Right forelimb (tissue), 1 donor: ENCODE measurements at places on chromosomes 11 and 22.

- no peak for DNase-seq
Observed at GRCh38 chr22:49149721-49150608, 677.7 kb downstream of the BRD1 start.

- DNase-seq, result no peak
Observed at GRCh38 chr22:49959782-49960158, 802 bp upstream of the PIM3 start.

DNA sequence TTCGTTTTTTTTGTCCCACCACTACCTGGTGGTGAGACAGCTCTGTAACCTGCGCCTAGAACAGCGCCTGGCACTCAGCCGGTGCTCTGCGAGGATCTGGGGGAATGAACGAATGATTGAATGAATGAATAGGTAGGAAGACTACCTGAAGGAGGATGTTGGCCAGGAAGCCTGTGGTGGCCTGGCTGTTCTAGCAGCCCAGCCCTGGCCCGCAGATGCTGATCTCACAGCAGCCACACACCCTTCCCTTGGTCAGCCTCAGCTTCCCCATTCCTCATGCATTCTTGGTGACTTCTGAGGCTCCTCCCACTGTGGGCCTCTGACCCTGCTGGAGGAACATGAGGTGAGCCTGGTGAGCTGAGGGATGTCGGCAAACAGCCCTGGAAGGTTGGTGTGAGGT is 3.7 kb downstream of the TRPM5 start:
- DNase-seq, result no peak

GRCh38 chr11:62777389-62777788 is 6.2 kb downstream of the TAF6L start:
- DNase-seq, result no peak

DNA sequence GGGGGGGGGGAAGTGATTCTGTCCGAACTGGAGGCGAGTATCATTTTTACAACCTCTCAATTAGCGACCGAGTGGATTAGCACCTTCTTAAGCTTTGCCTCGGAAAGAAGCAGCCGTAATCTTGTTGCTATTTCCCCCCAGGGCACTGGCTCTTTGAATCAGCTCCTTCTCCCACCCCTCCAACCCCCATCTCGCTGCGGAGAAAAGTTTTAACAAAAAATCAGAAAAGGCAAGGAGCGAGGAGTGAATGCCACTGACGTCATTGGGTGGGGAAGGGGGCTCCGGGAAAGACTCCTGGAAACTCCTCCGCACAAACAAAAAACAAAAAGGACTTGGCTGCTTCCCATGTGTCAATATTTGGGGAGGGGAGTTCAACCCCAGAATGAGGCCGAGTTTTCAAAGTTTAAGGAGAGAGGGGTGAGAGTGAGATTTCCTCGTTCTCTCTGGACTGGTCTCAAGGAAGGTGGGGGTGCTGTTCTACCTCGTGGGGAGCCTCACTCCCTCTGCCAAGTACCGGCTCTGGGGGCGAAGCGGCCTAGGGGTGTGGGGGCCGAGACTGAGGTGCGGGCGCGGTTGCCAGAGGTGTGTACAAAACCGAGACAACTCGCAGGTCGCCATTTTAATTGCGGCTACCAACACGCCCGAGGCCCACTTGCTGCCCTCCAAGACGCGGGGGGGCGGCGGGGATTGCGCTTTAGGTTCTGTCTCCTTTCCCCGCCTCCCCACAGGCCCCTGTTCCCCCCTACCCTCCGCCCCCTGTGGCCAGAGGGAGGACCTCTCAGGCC is 2.5 kb upstream of the PAX6 start:
- DNase-seq, result no peak

- no peak for DNase-seq
Observed at GRCh38 chr11:111128076-111128870, 117.3 kb upstream of the POU2AF2 start.

DNA sequence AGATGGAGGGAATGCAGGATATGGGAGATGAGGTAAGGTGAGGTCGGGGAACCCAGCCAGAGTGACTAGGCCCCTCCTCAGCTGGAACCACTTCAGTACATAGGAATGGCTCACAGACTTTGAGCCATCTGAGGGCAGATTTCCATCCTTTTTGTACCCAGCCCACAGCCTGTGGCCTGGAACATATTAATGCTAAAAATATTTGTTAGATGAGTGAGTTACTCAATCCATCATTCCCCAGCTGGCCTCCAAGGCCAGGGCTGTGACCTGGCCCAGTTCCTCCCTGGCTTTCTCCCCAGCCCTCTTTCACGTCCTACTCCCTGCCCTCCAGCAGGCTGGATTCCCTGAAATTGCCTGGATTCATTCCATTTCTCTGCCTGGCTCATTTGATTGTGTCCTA is 57.2 kb upstream of the PRDM11 start:
- peak; percentile 67 for DNase-seq

GRCh38 chr22:35630387-35630793 is 13.3 kb upstream of the MB start:
- DNase-seq, result no peak
